ENCODE measurements at places on chromosomes 12 and 14.

DNA sequence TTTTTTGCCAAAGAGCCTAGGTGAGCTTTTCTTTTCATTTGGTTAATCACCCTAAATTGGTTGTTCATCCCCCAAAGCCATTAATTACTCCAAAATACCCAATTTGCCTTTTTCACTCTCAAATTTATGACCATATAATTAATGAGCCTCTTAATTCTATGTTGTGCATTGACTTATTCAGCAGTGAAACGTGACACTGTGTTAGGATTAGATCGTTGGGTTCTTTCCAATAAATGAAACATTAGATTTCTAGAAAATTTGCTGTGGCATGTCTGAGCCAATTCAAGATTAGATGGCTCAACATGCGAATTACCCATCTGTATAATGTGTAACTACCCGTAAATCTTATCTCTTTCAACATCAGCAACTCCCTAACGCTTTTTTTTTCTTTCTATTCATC is 273.4 kb downstream of the BMP4 start:
- DNase-seq: no peak

- no peak for DNase-seq
Measured at GRCh38 chr14:60931218-60931617, 49.7 kb downstream of the TRMT5 start.

DNA sequence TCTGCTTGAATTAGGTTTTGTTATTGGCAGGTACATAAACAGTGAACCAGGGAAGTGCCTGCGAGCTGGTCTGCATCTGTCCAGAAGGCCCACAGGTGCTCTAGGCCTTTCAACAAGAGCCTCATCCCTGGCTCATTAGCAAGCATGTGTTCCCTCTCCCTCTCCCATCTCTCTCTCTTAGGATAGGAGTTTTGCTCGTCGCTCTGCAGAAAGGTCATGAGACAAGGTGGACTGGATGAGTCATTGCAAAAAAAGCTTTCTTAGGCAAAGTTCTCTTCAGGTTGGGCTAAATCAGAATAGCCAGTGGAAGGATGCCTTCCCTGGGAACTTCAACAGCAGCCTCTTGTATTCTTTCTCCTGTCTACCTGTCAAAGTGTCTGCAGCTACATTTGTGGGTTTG is 14.6 kb upstream of the PRMT8 start:
- no peak for DNase-seq

DNA sequence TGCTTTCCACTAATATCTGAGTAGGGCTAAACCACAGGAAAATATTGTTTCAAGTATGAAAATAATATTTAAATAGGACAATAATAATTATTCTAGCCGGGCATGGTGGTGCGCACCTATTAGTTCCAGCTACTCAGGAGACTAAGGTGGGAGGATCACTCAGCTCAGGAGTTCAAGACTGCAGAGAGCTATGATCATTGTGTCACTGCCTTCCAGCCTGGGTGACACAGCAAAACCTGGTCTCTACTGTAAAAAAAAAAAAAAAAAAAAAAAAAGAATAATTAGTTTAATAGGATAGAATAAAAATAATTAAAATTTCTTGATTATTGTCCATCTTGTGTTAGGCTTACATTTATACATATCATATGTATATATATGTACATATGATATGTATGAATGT is 38.5 kb upstream of the BAZ1A start:
- no peak for DNase-seq

DNA sequence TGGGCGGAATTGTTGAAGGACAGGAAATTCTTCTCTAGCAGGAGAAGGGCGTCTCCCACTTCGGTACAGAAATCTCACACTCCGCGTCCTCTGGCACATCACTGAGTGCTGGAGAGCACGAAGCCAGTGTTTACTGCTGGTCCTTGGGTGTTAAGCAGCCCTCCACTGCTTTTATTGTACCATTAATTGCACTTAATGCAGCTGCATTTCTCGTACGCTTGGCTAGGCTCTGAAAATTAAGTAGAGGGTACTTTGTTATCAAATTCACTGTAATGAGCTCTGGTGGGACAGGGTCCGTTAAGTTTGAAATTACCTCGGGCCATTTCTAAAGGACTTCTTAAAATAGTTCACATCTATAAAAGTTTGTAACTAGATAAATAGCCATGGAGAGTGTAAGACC is 411.2 kb downstream of the NPAS3 start:
- DNase-seq: no peak

- no peak for DNase-seq
Measured at GRCh38 chr14:53214384-53214783, 61.3 kb upstream of the DDHD1 start.

- DNase-seq: no peak
Measured at GRCh38 chr12:89645434-89645833, 63.2 kb downstream of the ATP2B1 start.
